ENCODE measurements at places on chromosomes 2 and 18. TPM values are rescaled to one million over a fixed set of nuclear protein-coding genes. Genes with fewer than 3 reads are reported as not detected.
A peak's percentile ranks its signal among the peaks of the same experiment; 100 is the strongest.

ASXL3 gene
- not detected for total RNA-seq

PLEKHH2 gene
- total RNA-seq, result 2.1 TPM

MFF gene
- total RNA-seq, result 185 TPM

PRSS56 gene
- total RNA-seq, result not detected

ADGRF3 gene
- 0.47 TPM for total RNA-seq

- no peak for DNase-seq
Measured at GRCh38 chr2:11563784-11564666, 30.2 kb downstream of the GREB1 start.

DNA sequence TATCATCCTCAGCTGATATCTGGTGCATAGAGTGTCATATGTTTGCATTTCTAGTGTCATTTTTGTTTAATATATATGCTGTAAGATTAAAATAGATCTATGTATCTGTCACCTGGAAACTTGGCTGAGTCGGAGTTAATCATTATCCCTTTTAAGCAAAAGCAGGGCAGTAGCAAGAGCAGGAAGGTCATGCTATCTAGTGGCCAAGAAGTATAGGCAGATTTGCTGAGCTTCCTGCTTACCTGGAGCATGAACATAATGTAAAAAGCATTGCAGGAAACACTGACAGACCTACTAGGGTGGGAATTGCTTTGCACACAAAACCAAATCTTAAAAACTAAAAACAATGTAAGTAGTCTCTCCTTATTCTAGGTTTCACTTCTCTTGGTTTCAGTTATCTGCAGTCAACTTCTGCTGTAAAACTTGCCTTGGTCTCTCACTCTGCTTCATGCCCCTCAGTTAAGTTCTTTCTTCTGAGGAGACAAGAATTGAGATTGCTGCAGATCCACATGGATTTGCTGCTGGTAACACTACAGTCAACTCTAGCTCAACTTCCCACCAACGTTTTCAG, 295.3 kb downstream of the CDH7 start:
- DNase-seq, result no peak

- DNase-seq, result no peak
Measured at GRCh38 chr2:224579411-224579810, 5.8 kb downstream of the CUL3 start.

DNA sequence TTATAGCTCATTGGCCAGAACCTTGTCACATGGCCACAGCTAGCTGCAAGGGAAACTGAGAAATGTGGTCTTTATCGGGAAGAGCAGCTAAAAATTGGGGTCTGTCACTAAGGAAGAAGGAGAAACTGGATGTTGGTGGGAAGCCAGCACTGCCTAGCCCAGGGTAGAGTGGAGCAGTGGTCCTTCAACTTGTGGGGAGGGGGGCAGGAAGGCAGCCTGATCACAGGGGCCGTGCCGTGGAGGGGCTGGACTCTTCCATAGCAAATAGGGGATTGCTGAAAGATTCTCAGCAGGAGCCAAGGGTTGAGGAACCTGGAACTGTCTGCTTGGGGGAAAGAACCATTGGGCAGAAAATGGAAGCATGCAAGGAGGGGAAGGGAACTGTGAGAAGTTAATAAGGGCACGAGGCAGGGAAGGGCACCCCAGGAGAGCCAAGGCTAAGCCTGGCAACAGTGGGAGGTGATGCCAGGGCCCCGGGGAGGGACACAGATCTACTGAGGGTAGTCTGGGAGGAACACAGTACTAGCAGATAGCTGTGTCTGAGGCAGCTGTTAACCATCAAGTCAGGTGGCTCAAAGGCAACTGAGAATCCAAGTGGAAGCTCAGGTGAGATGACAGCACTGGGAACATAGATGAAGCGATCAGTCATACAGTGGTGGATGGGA, 5.9 kb upstream of the NEURL3 start:
- DNase-seq, result no peak

DNA sequence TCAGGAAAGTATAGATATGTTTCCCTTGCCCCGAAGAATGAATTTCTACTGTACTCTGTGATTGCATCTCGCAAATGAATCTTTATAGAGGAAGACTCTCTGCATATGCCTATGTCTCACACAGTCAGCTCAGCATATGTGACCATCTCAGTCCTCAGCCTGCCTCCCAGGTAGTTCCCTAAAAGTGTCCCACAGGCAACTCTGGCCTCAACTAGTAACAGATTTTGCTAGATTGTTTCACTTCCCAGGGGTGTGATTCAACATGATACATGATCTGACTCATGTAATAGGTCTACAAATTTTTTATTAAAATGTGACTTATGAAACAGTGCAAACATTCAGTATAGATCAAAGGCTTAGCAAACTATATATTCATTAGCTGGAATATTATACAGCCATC, 296.6 kb upstream of the CRIM1 start:
- no peak for DNase-seq

GRCh38 chr2:223669453-223670225, 67.5 kb upstream of the SCG2 start:
- no peak for DNase-seq

- no peak for DNase-seq
Measured at GRCh38 chr2:135925571-135925970, 49.3 kb upstream of the MCM6 start.

DNA sequence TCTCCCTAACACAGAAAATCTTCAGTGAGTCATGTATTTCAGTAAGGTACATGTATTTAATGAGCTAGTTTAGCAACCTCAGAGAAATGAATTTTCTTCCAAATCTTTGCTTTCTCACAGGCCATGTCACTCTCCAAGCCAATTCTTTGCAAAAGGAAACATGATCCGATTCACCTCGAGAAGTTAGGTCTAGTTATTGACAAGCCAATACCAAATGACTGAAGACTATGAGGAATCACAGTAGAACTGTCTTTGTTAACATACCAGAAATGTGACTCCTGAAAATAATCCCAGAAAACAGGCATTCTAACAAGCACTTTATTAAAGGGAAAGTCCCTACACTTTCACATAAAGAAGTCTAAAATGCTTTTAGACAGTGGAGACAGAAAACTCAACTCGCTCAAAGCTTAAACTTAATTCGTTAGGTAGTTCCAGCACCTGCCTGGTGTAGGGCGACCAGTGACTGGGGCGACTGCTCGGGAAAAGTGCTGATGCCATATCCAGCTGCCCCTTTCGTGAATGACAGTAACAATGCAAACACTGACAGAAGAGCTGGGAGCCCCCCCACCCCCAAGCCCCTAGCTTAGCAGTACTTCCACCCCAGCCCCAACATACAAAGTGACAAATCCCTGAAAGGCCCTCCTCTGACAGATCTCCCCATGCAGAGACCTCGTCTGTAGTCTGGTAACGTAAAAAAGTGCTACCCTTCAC, 1.8 kb downstream of the MEMO1 start:
- DNase-seq, result peak; percentile 34

DNA sequence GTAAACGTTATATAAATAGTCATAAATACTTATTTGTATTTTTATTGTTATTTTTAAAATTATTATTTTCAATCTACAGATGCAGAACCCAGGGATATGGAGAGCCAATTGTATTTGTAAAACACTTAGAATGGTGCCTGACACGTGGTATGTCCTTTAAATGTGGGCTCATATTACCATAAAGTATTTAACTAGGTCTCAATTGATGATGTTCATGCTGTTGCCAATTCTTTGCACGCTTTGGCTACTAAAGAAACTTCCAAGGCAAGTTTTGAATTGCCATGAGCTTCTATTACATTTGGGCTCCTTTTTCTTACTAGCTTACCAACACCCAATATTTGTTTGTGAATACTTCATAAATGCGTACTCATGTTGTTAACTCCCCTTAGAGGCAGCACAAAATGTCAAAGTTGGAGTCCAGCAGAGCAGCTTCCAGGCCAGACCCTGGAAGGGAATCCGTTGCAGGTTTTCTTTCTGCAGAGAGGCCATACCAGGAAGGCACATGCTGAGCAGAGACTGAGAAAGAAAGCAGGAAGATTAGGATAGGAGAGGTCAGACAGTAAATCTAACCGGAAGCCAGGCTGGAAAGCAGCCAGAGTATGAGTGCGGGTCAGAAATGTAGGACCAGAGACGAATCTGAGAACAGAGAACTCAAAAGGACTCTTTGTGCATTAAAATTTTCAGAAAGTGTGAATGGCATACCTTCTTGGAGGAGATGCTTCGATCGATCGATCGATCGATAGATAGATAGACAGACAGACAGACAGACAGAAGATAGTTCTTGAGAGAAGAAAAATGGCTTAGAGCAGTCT, 4.2 kb upstream of the NOSTRIN start:
- DNase-seq, result no peak

DNA sequence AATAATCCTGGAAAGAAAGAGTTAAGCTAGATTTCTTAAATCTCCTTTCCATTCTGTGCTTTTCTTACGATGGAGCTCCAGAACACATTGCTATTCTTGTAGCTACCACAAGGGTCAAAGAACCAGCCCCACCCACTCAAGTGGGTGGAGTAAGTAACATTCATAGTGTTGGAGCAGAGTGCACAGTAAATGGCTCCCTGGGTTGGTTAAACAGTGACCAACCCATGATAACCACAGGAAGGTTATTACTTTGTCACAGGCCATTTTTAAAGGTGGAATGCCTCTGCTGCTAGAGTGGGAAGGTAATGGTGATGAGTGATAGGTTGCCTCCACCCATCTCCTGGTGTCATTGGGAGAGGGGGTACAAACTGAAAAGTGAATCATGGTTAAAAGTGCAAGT, 13.9 kb downstream of the ARPC2 start:
- DNase-seq, result no peak

GRCh38 chr2:54555318-54555837, 99.3 kb downstream of the SPTBN1 start:
- DNase-seq, result no peak

- no peak for DNase-seq
Measured at GRCh38 chr18:52523566-52523965, 183.6 kb downstream of the DCC start.
